ENCODE measurements at places on chromosomes 1 and 21. TPM values are rescaled to one million over a fixed set of nuclear protein-coding genes. Genes with fewer than 3 reads are reported as not detected.

- no peaks in the 10 kb centered on the region for H3K4me1 ChIP-seq
- DNase-seq: no peak
- H3K27me3 ChIP-seq: no peaks in the 10 kb centered on the region
These were observed 83.1 kb upstream of the BARHL2 start for GRCh38 chr1:90800012-90800717.

DNA sequence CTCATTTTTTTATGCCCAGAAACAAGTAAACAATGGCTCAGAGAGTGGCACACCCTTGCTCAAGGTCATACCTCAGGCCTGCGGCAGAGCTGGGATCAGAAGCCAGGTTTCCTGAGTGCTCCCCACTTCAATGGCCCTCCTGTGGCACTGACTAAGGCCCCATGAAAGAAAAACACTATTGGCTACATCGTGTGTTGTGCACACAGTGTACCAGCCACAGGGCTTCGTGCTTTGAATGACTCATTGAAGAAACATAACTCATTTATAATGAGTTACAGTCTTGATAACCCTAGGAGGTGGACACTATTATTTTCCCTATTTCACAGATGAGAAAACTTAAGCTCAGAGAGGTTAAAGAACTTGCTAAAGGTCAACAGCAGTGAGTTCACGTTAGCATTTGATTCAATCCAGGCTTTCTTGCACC, 91.2 kb downstream of the TRABD2B start:
- no peaks in the 10 kb centered on the region for H3K36me3 ChIP-seq
- H3K4me1 ChIP-seq: no peaks in the 10 kb centered on the region
- DNase-seq: no peak
- no peaks in the 10 kb centered on the region for H3K27me3 ChIP-seq
- H3K27ac ChIP-seq: no peak overlapping the region
- no peak overlapping the region for H3K4me3 ChIP-seq

DNA sequence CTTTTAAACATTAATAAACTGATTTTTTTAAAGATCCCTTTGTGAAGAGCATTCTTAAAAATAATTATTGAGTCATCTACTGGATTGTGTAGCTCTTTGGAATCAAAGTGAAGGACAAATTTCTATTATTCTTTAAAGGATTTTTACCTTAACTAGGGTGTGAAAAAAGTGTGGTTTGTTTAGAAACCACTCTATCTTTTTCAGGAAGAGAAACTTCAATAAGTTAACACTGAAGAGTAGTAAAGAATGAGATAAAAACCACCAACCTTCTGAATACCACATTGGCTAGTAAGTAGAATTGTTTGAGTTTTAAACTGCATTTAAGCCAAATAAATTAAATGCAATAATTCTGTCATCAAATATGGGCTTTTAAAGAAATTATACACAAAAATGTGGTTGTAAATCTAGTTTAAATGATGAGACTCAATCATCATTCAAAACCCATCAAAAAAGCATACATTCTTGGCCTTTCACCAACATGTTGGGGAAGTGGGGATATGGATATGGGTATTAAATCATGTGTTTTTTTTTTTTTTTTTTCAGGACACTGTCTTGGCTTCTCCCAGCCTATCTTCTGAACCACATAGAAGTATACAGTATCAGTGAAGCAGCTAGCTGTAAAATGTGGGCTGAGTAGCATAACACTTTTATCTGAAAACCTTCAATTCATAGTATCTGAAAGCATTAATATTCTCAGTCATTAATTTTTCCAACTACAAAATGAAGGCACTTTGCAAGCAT, 4.8 kb downstream of the S1PR1 start:
- no peak for DNase-seq
- peak overlapping the region; percentile 79 for H3K4me3 ChIP-seq
- peak overlapping the region; percentile 57 for H3K27ac ChIP-seq
- peaks cover 4% of the 10 kb centered on the region for H3K27me3 ChIP-seq
- H3K36me3 ChIP-seq: peaks cover 5% of the 10 kb centered on the region

GRCh38 chr1:199202331-199202730, 563.5 kb downstream of the PTPRC start:
- no peaks in the 10 kb centered on the region for H3K4me1 ChIP-seq
- H3K27me3 ChIP-seq: no peaks in the 10 kb centered on the region
- no peak for DNase-seq
- no peak overlapping the region for H3K4me3 ChIP-seq

The SMCP gene
- total RNA-seq: not detected

GRCh38 chr21:31410499-31411131, 66.6 kb upstream of the TIAM1 start:
- no peaks in the 10 kb centered on the region for H3K27me3 ChIP-seq
- no peak for DNase-seq
- H3K27ac ChIP-seq: no peak overlapping the region
- no peak overlapping the region for H3K4me3 ChIP-seq

- DNase-seq: no peak
- peaks cover 28% of the 10 kb centered on the region for H3K36me3 ChIP-seq
- H3K4me3 ChIP-seq: no peak overlapping the region
These were observed 2.4 kb downstream of the JMJD4 start for GRCh38 chr1:227732586-227733308.

DNA sequence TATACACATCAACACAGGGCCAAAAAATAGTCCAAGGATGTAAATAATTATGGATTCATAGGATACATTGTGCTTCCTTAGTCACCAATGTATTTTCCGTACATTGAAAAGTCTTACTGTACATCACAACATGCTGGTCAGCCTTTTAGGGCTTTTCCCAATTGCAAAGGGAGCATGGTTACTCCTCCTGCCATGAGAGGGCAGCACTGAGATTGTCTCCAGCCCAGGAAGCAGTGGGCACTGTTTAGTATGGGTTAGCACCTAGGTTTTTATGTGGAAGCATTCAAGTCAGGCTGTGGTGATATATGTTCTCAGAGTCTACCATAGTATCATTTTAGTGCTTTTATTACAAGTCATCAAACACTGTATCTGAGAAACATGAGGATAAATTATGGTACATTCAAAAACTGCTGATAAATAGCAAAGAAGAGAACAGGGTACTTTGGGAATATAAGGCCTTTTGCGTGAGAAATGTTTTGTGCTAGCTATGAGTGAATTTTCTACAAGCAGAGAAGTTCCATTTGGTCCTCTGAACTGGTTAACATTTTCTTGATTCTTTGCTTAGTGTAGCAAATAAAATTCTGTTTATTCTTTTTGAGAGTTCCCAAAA, 34.0 kb downstream of the ST6GALNAC5 start:
- DNase-seq: no peak
- H3K27me3 ChIP-seq: no peaks in the 10 kb centered on the region
- no peak overlapping the region for H3K27ac ChIP-seq
- no peaks in the 10 kb centered on the region for H3K36me3 ChIP-seq
- H3K4me3 ChIP-seq: no peak overlapping the region
- no peaks in the 10 kb centered on the region for H3K4me1 ChIP-seq

GRCh38 chr1:184424945-184425344, 38.1 kb downstream of the C1orf21 start:
- H3K27me3 ChIP-seq: no peaks in the 10 kb centered on the region
- no peak overlapping the region for H3K27ac ChIP-seq
- no peak for DNase-seq
- H3K4me3 ChIP-seq: no peak overlapping the region
- H3K36me3 ChIP-seq: no peaks in the 10 kb centered on the region

GRCh38 chr1:172719694-172720138, 60.8 kb downstream of the FASLG start:
- H3K4me3 ChIP-seq: no peak overlapping the region
- no peaks in the 10 kb centered on the region for H3K27me3 ChIP-seq
- no peak for DNase-seq
- H3K27ac ChIP-seq: no peak overlapping the region

DNA sequence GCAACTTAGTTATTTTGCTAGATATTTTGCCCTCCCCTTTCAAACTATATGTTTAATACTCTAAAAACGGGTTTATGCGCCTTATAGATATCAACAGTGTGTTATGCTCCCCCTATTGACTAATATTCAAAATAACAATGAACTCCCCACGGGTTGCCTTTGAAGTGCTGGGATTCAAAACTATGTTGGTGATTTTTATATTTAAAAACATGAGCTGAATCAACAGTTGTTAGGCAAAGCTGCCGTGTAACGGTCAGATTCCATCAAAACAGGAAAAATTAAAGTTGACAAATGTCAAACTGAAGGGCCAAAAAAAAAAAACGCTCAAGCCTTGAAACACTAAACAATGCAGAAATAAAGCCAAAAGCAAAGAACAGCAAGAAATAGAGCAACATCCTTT, 2.5 kb downstream of the TGFBR3 start:
- peaks cover 20% of the 10 kb centered on the region for H3K4me1 ChIP-seq
- H3K4me3 ChIP-seq: peak overlapping the region; percentile 77
- H3K36me3 ChIP-seq: no peaks in the 10 kb centered on the region

DNA sequence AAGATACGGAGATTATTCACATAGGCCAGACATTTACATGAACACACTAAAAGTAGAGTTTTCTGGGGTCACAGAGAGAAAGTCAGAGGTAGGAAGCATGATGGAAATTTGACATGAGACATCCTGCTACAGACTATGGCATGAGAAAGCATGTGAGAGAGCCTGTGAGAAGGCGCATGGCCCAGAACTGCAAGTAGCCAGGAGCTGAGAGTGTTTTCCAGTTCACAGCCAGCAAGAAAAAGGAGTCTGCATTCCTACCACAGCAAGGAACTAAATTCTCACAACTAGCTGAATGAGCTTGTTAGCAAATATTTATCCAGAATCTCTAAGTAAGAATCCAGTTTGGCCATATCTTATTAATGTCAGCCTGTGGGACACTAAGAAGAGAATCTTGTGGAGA, 673.3 kb downstream of the BRINP3 start:
- DNase-seq: no peak
- no peaks in the 10 kb centered on the region for H3K27me3 ChIP-seq
- no peaks in the 10 kb centered on the region for H3K4me1 ChIP-seq
- H3K36me3 ChIP-seq: no peaks in the 10 kb centered on the region
- no peak overlapping the region for H3K4me3 ChIP-seq

The MUTYH gene
- 16.6 TPM for total RNA-seq

- peaks cover 28% of the 10 kb centered on the region for H3K4me1 ChIP-seq
- no peak for DNase-seq
- no peaks in the 10 kb centered on the region for H3K36me3 ChIP-seq
- H3K27ac ChIP-seq: peak overlapping the region; percentile 38
- H3K4me3 ChIP-seq: no peak overlapping the region
These were observed 55.4 kb downstream of the XCL1 start for GRCh38 chr1:168631671-168632400.

The MAEL gene
- not detected for total RNA-seq

DNA sequence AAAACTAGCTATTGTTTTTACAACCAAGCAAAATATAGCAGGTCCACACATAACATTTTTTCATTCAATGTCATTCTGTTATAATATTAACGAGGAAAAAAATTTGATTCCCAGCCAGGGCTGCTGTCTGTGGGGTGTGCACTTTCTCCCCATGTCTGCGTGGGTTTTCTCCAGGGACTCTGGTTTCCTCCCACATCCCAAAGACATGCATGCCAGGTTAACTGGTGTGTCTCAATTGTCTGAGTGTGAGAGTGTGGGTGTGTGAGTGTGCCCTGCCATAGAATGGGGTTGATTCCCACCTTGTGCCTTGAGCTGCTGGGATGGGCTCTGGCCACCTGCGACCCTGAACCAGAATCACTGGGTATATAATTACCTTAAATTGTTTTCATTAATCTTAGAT, 60.1 kb downstream of the MAP3K21 start:
- DNase-seq: no peak
- H3K27ac ChIP-seq: no peak overlapping the region
- no peaks in the 10 kb centered on the region for H3K4me1 ChIP-seq
- peaks cover 4% of the 10 kb centered on the region for H3K27me3 ChIP-seq
- H3K4me3 ChIP-seq: no peak overlapping the region
- H3K36me3 ChIP-seq: no peaks in the 10 kb centered on the region

DNA sequence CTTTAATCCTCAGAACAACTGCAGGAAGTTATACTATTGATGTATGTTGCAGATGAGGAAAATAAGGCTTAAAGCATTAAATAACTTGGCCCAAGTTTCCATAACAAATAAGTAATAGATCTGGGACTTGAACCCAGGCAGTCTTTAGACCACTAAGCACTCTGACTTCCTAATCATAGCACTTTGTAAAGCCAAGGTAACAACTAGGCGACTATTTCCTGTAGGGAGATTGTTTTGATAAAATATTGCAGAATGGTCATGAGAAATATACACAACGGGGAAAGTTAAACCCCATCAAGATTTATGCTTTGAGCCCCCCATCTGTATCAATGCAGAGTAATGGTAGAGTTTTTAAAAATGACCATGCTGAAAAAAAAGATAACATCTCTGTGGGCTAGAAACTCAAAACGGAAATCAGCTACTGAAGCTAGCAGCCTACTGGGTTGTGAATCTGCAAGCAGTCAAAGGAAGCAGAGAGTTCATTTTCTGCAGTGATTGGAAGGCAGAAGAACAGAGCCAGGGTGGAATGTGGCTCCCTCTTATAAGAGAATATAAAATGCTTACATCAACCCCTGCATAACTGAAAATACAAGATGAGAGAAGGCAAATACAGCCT, 111.2 kb upstream of the OLIG2 start:
- DNase-seq: no peak
- no peak overlapping the region for H3K4me3 ChIP-seq
- no peak overlapping the region for H3K27ac ChIP-seq
- no peaks in the 10 kb centered on the region for H3K4me1 ChIP-seq
- H3K27me3 ChIP-seq: peaks cover 6% of the 10 kb centered on the region

The NHLH2 gene
- total RNA-seq: not detected

DNA sequence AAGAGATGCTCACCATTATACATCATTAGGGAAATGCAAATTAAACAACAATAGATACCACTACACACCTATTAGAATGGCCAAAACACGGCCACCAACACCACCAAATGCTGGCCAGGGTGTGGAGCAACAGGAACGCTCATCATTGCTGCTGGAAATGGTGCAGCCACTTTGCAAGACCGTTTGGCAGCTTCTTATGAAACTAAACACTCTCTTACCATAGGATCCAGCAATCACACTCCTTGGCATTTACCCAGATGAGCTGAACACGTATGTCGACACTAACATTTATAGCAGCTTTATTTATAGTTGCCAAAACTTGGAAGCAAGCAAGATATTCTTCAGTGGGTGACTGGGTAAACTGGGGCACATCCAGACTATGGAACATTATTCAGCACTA, 28.9 kb upstream of the ADARB1 start:
- no peaks in the 10 kb centered on the region for H3K36me3 ChIP-seq
- H3K4me1 ChIP-seq: peaks cover 30% of the 10 kb centered on the region
- DNase-seq: no peak
- no peak overlapping the region for H3K4me3 ChIP-seq

- H3K4me1 ChIP-seq: no peaks in the 10 kb centered on the region
- no peaks in the 10 kb centered on the region for H3K27me3 ChIP-seq
- DNase-seq: no peak
- H3K36me3 ChIP-seq: no peaks in the 10 kb centered on the region
- H3K4me3 ChIP-seq: no peak overlapping the region
These were observed 64.3 kb downstream of the FYB2 start for GRCh38 chr1:56754708-56755479.

DNA sequence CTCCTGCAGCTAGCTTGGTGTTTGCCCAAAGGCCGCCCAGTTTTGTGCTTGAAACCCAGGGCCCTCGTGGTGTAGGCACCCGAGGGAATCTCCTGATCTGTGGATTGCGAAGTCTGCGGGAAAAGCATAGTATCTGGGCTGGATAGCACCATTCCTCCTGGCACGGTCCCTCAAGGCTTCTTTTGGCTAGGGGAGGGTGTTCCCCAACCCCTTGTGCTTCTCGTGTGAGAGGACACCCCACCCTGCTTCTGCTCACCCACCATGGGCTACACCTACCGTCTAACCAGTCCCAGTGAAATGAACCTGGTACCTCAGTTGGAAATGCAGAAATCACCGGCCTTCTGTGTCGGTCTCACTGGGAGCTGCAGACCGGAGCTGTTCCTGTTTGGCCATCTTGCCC, 403.5 kb downstream of the USP25 start:
- H3K27me3 ChIP-seq: no peaks in the 10 kb centered on the region
- H3K27ac ChIP-seq: no peak overlapping the region
- H3K4me1 ChIP-seq: no peaks in the 10 kb centered on the region
- DNase-seq: no peak
- no peak overlapping the region for H3K4me3 ChIP-seq

All from psoas muscle (tissue), 8 donors.